Peyer's patch (tissue), 4 donors: ENCODE measurements at places on chromosomes 11 and 22. TPM values are rescaled to one million over a fixed set of nuclear protein-coding genes. Genes with fewer than 3 reads are reported as not detected.

GRCh38 chr22:23058481-23059283, 11.6 kb upstream of the GNAZ start:
- DNase-seq = peak; percentile 18

The CATSPERZ gene
- total RNA-seq = 9.9 TPM

GRCh38 chr22:16854631-16855030, 29.4 kb upstream of the XKR3 start:
- DNase-seq = no peak

GRCh38 chr22:46970411-46971098, 208.1 kb downstream of the TBC1D22A start:
- no peak for DNase-seq

- DNase-seq = no peak
These were observed 56.7 kb upstream of the RAB38 start for GRCh38 chr11:88231894-88232482.

The ZNF215 gene
- total RNA-seq = 5.1 TPM

DNA sequence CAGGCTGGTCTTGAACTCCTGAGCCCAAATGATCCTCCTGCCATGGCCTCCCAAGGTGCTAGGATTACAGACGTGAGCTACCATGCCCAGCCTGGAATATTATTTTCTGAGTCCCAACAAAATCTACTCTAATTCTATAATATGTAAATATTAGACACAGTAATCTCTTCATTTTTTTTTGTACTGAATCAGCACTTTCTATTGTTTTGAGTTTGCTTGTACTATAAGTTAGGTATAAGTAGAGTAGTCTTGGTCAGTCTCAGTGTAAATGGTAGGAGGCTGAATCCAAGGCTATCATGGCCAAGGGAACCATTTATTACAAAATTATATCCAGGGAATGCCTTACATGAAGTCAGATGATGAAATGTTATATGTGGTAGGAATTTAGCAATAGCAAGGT, 19.6 kb upstream of the OR6X1 start:
- DNase-seq = no peak

The OR8D1 gene
- total RNA-seq = not detected

GRCh38 chr11:6563121-6563619, 40.2 kb downstream of the RRP8 start:
- DNase-seq = no peak
